ENCODE measurements at places on chromosomes 3 and 15.
A peak's percentile ranks its signal among the peaks of the same experiment; 100 is the strongest.

GRCh38 chr3:171982828-171983227, 56.5 kb upstream of the FNDC3B start:
- peak; percentile 2 for DNase-seq

- DNase-seq, result no peak
Measured at GRCh38 chr3:55718074-55718473, 231.0 kb upstream of the WNT5A start.

DNA sequence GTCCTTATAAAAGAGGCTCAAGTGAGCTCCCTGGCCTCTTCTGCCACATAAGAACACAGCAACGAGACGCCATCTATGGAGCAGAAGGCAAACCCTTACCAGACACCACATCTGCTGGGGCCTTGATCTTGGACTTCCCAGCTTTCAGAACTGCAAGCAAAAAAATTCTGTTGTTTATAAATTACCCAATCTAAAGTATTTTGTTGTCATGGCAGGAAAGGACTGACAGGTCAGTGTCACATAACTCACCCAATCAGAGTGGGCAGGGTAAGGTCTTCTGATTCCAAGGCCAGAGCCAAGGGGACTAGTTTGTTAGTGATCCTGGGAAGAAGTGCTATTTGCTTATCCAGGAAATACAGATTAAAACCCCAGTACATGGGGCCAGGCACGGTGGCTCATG, 98.9 kb downstream of the HMG20A start:
- DNase-seq, result no peak

DNA sequence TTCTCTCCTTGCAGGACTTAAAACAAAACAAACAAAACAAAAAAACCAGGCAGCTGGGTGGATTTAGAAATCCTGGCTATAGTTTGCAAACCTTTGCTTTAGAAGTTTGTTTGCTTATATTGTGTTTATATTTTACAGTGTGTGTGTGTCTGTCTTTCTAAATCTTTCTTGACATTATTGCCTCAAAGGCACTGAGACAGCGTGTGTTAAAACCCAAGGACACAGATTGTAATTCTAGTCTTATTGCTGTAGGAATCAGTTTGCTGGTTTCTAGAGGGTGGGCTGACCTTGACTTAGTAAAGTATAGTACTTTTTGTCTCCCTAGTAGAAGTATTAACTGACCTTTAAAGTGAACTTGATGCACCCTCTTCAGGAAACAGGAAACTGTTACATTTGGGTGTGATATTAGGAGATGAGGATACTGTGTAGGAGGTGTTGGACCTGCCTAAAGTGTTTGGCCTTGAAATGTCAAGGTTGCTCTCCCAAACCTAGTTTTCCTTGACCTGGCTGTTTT, 71.0 kb downstream of the TCF12 start:
- DNase-seq, result peak; percentile 8

DNA sequence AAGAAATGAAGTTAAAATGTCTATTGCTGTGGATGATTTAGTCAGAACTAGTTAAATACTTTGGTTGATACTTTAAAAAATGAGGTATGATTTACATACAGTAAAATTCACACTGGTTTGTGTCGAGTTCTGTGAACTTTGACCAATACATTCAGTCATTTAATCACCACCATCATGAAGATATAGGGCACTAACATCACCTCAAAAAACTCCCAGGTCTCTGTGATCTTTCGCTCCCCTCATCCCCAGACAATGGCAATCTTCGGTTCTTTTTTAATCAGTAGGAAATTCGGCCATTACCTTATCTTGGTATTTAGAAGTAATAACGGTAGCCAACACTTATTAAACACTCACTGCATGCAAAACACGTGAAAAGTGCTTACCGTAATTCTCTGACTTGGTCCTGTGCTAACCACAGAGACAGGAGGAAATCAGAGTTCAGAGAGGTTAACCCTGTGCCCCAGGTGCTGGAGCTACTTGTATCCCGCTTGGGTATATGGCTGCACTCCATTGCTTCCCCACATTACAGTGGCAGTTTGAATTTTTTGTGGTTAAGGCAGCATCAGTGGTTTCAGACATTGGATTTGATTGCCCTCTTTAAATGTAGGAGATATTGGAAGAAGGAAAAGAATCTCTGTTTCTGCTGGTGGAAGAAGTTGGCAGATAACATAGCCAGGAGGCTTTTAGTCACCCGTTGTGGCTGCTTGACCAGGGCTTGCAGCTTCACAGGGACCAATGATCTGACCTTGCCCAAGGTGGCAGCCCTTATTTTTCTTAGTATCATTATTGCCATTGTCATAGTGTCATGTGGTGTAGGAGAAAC, 4.2 kb downstream of the PLCL2 start:
- no peak for DNase-seq

GRCh38 chr3:115836944-115837343, 213.6 kb downstream of the GAP43 start:
- peak; percentile 51 for DNase-seq

DNA sequence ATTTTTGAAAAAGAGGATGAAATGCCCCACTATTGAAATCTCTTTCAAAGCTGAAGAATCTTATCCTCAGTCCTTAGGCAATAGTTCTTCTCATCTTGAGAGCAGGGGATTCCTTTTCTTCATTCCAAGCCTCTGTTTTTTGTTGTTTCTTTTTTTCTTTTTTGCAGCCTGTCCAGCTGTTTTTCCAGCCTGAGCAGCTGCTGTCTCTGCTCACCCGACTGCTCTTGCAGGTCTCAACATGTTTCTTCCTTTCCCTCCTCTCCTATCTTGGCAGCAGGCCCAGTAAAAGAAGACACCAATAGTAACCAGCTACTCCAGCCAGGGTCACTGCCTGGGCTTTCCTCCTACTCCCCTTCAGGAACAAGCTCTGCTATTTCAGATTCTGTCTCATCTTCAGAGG, 23.8 kb downstream of the MEX3B start:
- peak; percentile 88 for DNase-seq

GRCh38 chr3:162525771-162526170, 1029.2 kb downstream of the OTOL1 start:
- no peak for DNase-seq

GRCh38 chr3:166902374-166902773, 477.7 kb downstream of the ZBBX start:
- peak; percentile 4 for DNase-seq

GRCh38 chr3:140537727-140538082, 140.2 kb upstream of the TRIM42 start:
- no peak for DNase-seq

DNA sequence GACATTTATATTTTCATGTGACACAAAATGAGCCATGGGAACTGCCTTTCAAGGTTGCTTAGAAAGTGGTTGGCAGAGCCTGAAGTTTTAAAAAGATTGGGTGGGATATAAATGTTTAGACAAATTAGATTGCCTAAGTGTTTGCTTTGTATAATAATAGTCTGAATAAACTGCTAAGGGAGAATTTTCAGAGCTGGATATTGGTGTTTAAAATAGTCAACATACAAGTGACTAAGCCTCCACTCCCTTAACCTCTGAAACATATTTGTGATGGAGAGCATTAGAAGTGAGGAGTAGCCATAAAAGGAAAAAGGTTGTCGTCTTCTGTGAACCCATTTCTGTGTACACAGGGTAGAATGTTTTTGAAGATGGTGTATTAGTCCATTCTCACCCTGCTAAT, 201.6 kb downstream of the THSD4 start:
- no peak for DNase-seq

GRCh38 chr15:37100109-37100965, at the start of gene MEIS2:
Gene MEIS2 (minus strand): TSS chr15:37100549. CDS start chr15:37099466, 1,083 bp downstream.
- peak; percentile 97 for DNase-seq

GRCh38 chr3:127427156-127427555, 139.3 kb upstream of the PRR20G start:
- DNase-seq, result no peak

GRCh38 chr3:115245438-115245837, 98.3 kb upstream of the ZBTB20 start:
- DNase-seq, result no peak

DNA sequence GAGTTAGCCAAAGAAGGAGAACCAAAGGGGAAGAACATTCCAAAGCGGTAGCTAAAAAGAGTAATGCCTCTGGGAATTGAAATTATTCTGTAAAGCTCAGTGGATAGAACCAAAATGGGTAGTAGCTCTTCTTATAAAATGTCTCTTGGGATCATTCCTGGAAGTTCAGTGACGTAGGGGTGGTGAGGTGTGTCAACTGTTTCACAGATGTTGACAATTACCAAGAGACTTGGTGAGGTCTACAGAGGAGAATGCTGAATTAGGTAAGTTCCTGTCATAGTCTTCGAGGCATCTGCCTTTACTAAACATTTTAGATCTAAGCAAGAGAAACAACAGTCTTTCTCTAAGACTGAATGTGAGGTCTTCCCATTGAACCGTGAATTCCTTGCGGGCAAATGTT, 67.8 kb downstream of the TPRG1 start:
- no peak for DNase-seq

DNA sequence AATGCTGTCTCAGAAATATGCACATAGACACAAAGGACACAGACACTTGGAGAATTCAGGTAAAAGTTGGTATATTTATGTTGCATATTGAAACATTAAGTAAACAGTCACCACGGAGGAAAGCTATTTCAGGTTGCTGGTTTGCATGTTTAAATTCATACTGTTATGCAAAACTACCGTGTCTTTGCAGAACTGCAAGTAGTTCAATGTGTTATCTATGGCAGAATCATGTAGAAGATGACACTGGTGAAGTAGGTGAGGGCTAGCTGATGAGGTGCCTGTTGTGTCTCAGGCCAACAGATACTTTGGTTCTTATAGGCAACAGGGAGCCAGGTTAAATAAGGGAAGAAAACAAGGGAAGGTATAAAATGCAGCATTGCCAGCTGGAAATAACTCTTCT, 511.3 kb downstream of the DIPK2A start:
- peak; percentile 3 for DNase-seq

DNA sequence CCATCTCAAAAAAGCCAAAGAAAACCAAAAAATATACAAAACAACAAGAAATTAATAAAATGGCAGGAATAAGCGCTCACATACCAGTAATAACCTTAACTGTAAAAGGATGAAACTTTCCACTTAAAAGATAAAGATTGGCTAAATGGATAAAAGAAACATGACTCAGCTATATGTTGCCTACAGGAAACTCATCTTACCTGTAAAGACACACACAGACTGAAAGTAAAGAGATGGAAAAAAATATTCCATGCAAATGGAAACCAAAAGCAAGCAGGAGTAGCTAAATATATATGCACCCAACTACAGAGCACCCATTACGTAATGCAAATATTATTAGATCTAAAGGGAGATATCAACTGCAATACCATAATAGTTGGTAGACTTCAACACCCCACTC, 49.7 kb downstream of the ADAM10 start:
- DNase-seq, result no peak

GRCh38 chr15:68196445-68197169, 8.5 kb downstream of the CALML4 start:
- DNase-seq, result no peak

- no peak for DNase-seq
Measured at GRCh38 chr3:120418446-120418845, 32.3 kb downstream of the FSTL1 start.

DNA sequence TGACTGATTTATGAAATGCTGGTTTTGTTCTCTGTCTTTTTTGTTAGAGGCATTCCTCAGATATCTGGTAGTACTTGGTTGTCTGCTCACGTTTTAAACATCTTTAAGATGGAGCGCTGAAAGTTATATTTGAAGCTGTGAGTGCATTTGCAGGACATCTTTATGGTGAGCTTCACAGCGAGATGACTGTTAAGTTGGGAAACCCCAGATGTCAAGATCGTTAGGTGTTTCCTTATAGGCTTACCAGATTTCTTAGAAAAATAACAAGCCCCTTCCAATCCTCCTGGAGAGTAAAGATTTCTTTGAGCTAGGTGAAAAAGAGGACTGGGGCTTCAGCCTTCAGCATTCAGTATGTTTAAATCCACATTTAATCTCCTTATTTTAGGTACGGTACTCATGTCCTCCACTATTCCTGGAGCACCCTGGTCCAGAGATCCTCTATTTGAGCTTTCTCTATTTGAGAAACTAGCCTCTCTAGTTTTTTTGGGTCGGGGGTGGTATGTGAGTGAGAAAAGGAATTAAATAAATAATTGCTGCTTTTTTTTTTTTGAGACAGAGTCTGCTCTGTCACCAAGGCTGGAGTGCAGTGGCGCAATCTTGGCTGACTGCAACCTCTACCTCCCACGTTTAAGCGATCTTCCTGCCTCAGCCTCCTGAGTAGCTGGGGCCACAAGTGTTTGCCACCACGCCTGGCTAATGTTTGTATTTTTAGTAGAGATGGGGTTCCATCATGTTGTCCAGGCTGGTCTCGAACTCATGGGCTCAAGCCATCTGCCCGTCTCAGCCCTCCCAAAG, 72.3 kb downstream of the ZNF609 start:
- no peak for DNase-seq

- DNase-seq, result no peak
Measured at GRCh38 chr3:149992416-149993058, 21.8 kb upstream of the PFN2 start.

- no peak for DNase-seq
Measured at GRCh38 chr15:55915876-55916567, 77.4 kb downstream of the NEDD4 start.

DNA sequence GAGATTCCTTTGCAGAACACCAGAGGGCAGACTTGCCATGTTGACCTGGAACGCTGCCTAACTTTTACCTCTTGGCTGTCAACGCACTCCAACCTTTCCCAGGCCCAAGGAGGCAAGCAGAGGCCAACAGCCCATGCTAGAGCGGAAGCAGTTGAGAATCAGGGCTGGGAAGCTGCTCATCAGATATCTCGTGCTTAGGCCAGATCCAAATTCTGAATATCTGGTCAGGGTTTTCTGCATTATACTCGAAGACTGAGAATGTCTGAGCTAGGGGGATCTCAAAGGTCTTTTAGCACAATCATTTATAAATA, 2.5 kb downstream of the XIRP1 start:
- peak; percentile 74 for DNase-seq

DNA sequence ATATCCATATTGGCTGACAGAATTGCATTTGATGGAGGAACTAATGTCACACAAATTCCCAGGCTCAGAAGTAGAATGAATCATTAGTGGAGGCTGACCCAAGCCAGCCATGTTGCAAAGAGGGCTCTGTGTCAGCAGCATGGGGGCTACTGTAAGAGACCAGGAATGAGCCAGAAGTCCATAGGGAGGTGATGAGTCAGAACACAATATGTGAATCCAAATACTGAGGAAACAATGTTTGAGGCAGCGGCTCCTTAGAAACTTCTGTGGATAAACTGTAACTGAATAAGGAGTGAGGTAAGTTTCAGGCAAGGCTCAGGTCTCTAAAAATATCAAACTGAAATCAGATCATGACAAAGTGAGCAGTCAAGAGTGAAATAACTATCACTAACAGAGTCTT, 170.7 kb downstream of the WDR72 start:
- DNase-seq, result no peak

- peak; percentile 27 for DNase-seq
Measured at GRCh38 chr15:88900309-88900981, 5.1 kb upstream of the HAPLN3 start.

DNA sequence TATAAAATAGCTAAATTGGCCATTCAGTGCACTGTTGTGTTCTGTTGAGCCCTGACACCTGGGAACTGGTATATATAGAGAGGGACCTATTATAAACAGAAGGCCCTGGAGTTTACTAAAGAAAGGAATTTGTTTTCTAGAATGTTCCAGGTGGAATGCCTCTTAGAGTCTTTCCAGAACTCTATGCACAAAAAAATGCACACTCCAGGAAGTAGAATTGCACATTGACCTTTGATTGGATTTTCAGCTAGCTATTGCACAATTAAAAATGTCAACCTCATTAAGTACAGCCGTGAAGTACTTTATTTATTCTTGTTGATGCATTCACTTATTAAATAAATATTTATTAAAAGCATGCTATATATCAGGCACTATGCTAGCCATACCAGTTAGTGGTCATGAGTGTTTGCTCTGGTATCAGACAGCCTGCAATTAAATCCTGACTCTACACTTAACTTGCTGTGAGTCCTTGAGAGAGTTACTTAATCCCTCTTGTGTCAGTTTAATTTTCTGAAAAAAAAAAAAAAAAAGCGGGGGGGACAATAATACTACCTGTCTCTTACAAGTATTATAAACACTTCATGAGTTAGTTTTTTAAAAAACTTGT, 40.8 kb downstream of the NDUFB4 start:
- peak; percentile 30 for DNase-seq
